ENCODE measurements at places on chromosomes 6 and 20.
A peak's percentile ranks its signal among the peaks of the same experiment; 100 is the strongest.

DNA sequence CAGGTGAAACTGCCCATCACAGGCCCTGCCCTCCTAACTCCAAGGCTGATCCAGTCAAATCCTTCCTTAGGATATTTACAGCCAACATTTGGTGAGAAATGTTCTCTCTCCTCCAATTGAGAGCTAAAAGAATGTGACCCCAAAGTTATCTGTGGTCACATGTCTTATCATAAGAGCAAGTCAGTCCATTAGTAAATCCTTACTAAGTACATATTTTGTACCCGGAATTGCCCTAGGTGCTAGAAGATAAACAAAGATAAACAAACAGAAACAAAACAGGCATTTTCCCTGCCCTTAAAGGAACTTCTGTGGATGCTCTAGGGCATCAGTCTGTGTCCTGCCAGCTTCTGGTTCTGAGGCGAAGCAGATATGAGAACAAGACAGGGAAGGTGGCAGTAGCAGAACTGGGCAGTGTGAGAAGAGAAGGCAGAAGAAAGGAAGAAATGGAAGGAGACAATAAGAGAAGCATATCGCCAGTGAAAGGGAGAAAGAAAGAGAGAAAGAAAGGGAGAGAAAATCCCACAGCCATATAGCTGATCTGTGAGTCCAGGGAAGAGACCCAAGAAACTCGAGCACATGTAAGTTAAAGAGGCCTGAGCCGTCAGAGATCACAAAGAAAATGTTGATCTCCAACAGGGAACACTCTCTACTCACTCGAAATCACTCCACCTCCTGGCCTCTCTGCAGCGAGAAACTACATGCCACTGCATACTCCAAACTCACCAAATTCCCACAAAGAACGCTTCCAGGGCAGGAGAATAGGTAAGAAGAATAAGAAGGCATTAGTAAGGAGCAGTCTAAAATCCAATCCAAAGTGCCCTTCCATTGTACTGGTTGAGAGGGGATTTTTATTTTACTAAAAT, 41.7 kb downstream of the CDK5RAP1 start:
- DNase-seq, result no peak

DNA sequence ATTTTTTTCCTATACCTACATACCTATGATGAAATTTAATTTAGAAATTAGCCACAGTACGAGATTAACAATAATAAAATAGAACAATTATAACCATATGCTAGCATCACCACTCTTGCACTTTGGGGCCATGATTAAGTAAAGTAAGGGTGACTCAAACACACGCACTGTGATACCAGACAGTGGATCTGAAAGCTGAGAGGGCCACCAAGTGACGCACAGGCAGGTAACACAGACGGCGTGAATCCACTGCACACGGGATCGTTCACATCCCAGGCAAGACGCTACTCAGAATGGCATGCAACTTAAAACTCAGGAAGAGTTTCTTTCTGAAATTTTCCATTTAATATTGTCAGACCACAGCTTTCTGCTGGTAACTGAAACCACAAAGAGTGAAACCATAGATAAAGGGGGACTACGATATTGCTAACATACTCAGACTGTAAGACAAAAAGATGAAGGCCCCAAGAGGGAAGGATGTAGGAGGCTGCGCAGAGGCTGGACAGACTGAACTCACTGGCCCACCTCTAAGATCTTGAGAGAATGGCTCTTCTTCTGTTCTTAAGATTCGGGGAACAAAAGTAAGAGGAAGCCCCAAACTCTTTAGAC, 17.9 kb downstream of the RRBP1 start:
- DNase-seq, result no peak

DNA sequence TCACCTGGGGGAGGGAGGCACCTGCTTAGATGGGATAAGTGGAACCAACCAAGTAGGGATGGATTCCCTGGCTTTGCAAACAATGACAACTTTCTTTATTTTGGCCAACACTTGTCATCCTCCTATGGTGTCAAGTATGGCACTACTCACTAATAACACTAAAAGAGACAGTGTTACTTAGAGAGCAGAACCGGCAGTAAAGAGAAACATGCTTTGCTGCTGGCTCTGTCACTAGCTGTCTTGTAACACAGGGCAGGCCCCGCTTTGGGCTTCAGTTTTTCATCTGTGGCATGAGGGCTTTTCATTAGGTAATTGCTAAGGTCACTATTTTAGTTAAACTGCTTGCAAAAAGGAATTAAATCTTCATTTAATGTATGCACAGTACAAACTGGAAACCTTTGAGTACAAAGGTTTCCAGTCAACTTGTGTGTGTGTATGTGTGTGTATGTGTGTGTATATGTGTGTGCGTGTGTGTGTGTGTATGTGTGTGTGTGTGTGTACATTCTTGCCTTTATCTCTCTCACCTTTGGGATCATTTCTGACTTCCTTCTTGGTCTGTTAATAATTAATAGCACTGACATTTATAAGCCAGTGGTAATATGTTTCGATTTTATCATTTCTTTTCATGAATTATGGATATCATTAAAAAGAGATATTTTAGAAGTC, 64.7 kb downstream of the BTBD3 start:
- no peak for DNase-seq

- DNase-seq, result no peak
Measured at GRCh38 chr6:8268156-8268555, 165.8 kb upstream of the EEF1E1 start.

DNA sequence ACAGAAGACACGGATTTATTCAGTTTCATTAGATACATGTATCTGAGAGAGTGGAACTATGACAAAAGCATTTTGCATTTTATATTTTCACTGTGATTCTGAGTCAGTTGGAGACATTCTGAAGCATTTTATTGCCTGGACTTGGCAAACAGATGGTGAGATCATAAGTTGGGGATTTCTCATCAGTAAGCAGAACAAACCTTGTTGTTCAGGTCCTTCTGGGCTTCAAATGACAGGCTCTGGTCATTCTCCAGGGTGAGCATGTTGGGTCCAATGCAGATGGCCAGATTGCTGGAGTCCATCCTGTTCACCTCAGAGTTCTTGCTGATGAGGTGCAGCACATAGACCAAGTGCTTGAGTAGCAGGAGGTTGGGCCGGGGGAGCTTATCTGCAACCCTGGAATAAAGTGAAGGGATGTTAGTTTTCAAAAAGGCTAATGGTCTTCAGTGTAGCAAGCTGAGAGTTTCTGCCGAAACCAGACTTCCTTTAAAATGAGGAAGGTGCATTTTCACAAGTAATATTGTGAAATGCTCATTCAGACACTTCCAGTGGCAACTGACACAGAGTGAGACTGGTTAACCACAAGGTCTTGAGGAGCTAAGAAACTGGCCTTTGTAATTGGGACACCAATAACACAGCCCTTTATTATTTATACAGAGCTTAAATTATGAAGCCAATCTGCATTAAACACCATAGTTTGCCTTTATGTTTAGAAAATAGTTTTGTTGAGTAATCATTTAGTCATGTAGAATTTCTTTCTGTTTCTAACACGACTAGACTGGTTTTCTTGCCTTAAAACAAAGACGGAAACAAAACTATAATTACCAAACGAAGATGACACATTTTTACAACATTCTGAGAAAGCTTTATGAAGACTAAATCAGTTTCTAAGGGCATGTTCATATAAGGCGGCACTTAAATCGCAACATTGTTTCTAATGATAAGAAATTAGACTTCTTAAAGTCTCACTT, 5.6 kb downstream of the TAGAP start:
- peak; percentile 21 for DNase-seq

- DNase-seq, result no peak
Measured at GRCh38 chr6:16204653-16205376, 33.6 kb upstream of the GMPR start.

DNA sequence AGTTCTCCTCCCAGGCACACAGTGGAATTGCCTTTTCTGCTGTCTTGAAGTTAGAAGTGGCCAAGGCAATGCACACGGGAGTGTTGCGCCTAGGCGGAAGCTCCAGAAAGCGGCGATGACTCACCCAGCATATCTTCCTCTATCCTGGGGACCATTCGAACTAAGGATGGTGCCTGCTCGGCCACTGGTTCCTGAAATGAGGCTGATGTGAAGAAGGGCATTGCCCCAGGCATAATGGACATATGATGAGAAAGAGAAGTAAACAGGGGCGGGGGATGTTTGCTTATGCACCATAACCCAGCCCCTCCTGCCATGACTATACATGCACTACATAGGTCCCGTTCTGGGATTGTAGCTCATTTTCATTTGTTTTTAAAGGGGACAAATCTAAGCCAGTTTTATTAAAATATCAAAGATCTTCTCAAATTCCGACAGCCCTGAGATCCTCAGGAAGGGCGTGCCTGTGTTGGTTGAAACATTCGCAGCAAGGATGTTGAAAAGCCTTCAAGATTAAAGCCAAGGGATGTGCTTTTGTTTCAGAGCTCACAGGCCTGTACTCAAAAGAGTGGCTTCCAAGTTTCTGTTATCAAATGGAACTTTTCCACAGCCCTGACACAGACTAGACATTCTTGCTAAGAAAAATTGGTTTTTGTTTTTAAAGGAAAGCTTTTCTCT, 218.5 kb downstream of the LY86 start:
- DNase-seq, result no peak

DNA sequence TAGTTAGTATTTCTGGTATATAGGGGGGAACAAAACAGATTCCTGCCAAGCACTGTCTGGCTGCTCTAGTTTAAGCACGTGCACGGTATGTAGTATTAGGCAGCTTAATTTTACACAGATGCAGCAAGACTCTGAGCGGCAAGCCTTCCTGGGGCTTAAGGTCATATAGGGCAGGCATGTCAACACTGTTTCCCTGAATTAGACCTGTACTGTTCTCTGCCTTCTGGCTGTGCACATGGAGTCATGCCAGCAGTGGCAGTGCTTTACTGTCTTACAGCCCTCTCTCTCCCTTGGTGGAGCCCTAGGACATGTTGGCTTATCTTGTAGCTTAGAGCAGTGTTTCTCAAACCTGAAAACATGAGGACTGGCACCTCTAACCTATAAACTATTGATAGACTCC, 56.6 kb downstream of the PHF20 start:
- peak; percentile 12 for DNase-seq

DNA sequence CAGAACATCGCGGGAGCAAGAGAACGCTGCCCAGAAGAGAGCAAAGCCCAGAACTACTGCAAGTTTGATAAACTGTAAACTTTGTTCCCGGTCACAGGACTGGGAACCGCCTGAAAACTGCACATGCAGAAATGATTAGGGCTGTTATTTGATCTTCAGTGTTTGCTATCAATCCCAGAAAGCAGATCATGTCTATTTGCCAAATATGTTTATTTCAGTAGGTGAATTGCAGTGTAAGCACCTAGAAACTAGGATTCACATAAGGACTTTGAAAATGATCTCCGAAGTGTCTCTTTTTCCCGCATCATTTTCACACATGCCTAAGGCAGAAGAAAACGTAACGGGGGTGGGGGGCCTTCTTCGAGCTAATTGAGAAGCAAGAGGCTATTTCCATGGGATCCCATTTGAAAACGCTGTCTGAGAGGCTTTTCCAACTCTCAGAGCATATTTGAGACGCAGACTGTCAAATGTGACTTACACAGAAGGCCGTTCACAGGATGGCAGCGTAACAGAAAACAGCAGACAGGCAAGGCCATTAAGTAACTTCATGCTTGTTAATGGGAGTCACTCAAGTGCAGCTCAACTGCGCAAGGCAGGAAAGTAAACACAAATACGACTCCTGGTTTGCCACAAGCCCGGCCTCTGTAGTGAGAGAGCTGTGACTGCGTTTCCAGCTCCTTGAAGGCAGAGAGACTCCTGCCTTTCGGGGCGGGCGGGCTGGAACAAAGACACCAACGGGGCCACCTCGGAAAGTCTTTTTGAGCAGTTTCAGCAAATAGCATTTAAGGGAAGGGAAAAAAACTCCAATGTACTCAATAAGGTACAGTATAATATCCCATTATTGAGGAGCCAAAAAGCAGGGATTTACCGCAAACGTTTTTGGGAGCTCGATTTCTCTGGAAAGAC, 144.7 kb upstream of the ZNF217 start:
- peak; percentile 82 for DNase-seq

DNA sequence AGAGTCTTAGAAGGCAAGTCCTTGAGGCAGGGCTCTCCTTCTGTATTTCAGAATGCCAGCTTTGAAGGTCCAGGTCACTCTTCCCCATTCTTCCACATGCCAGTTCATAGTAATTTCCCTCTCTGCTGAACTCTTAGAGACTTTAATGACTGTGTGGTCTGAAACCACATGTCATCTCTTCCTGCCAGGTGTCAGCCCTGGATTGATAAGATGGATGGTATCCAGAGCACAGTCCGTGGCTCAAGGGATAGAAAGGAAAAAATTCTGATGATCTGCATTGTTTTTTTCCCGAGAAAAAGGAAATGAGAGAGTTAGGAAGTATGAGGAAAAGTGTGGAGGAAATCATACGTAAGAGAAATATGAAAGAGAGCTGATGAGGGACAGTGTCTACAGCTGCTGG, 250.9 kb downstream of the TPBG start:
- no peak for DNase-seq

DNA sequence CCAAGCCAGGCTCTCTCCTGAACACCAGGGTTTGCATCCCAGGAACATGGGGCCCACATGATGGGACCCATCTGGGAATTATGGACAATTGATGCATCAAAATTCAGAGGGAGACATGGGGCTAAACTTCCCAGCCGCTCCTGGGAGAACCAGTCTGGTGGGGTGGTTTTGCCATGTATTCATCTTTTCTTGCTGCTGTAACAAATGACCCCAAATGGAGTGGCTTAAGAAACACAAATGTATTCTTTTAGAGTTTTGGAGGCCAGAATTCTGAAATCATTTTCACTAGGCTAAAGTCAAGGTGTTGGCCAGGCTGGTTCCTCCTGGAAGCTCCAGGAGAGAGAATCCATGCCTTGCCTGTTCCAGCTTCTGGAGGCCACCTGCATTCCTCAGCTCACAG, 6.5 kb downstream of the SLC13A3 start:
- no peak for DNase-seq

DNA sequence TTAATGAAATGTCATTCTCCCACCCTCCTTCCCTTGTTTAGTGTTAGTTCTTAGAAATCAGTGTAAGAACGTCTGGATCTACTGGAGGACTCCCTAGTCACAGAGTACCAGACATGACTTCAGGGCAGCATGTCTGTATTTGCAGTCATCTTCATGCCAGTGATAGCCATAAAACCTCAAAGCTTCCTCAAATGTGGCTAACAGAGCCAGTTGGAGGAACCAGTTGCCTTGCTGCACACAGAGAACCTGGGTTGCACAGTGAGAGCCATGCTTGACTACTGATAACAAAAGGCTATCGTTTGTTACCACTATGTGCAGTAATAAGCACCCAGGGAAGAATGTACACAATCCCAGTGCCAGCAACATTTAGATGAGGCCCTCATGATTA, 20.1 kb downstream of the NT5E start:
- no peak for DNase-seq

DNA sequence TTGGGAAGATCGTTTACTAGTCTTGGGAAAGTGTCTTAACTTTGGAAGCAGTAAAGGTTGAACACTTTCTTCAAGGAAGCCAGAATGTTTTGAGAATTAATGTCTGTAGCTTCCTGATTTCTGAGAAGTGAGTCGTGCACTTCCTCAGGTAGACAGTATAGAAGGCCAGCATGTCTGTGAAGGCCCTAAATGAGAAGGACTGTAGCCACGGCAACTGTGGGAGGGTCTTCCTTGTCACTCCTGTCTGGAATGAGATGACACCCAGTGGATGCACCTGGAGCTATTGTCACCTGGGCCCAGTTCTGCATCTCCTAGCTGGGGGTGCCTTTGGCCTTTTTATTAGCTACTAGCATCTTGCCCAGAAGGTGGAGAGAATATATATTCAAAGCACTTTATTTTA, 8.8 kb downstream of the STX16 start:
- DNase-seq, result peak; percentile 11
